GDM1 (cell line): ENCODE measurements at places on chromosomes 1 and 21.

GRCh38 chr1:217911908-217912307 is 280.8 kb downstream of the SPATA17 start:
- no peak for DNase-seq

- no peak for DNase-seq
Observed at GRCh38 chr21:26964170-26964778, 2.6 kb downstream of the ADAMTS5 start.

GRCh38 chr1:228108055-228108690 is 926 bp downstream of the MRPL55 start:
- DNase-seq = no peak

- no peak for DNase-seq
Observed at GRCh38 chr1:174726167-174726879, 273.4 kb upstream of the CACYBP start.

DNA sequence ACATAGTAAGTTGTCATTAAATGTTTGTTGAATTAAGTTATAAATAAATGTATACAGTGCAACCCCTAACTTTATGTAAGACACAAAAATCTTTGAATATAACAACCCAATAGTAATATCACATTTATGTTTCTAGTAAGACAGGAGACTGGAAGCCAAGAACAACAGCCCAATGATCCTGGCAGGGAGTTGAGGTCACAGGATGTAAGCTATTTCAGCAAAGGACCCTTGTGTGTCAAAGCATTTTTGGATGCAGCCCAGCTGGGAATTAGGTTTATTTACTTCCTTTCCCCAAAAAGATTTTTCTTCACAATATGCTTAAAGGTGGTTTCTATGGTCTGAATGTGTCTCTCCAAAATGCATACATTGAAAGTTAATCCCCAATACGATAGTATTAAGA is 34.0 kb upstream of the ABCA4 start:
- DNase-seq = no peak

- DNase-seq = no peak
Observed at GRCh38 chr1:197909384-197909783, 7.0 kb downstream of the C1orf53 start.

DNA sequence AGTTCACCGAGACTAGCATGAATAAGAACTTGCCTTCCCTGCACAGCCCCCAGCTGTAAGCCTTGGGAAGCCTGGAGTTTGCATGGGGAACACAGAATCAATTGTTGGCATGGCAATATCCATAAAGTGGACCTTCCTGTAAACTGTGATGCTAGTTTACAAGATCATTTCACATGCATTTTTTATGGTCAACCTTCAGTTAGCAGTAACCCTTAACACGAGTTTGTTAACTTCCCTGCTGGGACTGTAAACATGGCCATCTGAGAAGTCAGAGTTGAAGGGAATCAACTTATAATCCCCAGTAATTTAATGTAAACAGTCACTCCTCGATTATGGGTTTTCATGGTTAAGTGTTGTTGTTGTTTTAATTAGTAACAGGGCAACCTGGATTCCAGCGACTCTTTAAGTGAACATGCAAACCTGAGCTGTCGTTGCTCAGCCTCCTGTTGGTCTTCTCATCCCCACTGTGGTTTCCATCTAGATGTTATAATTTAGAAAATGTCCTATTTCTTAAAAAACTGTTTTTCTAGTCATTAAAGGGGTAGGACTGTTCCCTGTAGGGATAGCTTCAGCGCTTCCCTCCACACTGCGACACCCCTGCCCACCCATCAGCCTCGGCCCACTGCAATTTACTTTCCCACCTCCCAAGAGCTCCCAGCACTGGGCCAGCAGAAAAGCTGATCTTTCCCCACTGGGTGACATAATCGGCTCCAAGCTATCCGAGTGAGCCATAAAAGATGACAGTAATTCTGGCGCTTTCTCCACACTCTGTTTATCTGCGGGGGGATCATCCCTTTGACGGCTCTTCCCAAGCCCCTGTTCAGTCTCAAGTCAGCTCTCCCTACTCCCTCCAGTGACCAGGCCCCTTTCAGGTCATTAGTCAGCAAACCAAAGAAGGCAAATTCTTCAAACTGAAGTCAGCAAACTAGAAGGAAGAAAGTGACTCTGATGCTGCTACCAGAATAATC is 107.6 kb upstream of the IPO9 start:
- no peak for DNase-seq

DNA sequence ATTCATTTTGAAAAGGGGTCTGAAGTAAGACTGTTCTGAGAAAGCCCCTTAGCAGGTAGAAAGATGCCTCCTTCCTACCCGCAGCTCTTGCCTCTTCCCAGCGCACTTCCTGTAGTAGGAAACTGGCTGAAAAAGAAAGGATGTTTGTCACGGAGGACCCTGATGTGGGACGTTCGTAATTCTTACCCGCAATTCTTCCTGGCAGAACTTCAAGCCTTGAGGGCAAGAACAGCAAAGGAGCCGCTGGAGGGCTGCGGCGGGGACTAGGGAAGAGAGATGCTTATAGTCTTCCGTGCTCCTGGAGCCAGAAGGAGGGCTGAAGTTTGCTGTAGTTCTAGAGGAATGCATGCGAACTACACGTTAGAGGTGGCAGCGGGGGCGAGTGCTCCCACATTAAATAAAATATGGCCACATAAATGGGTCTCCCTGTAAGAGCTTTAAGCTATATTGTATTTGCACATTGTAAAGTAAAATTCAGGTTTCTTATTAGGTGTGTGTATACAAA is 6.3 kb downstream of the C1orf53 start:
- peak; percentile 20 for DNase-seq

- DNase-seq = peak; percentile 26
Observed at GRCh38 chr1:188782220-188782841, 1695.3 kb downstream of the BRINP3 start.

- no peak for DNase-seq
Observed at GRCh38 chr1:186873687-186874086, 44.9 kb downstream of the PLA2G4A start.

DNA sequence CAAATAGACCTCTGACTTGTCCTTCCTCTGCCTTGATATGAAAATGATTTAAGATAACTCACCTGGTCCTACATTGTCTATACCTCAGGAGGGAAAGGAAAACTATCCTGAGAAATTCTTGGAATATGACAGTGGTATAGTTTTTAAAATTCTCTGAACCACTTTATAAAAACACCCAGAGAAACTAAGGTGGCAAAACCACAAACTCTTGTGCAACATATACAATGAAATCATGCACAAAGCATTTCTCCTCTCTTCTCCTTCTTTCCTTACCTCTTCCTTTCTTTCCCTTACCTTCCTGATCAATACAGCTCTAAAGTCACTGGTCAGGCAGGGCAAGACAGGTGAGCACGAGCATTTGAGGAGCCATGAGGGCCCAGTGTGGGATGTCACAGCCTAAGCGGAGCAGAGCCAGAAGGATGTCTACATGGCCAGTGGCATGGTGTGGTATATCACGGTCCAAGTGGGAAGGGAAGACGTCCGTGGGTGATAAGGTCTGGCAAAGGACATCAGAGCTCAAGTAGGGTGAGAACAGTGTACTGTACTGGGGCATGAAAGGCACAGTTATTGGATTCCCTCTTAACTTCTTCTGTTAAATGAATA is 543.3 kb downstream of the DPYD start:
- DNase-seq = no peak

GRCh38 chr1:61853583-61853982 is 111.3 kb downstream of the PATJ start:
- DNase-seq = no peak

DNA sequence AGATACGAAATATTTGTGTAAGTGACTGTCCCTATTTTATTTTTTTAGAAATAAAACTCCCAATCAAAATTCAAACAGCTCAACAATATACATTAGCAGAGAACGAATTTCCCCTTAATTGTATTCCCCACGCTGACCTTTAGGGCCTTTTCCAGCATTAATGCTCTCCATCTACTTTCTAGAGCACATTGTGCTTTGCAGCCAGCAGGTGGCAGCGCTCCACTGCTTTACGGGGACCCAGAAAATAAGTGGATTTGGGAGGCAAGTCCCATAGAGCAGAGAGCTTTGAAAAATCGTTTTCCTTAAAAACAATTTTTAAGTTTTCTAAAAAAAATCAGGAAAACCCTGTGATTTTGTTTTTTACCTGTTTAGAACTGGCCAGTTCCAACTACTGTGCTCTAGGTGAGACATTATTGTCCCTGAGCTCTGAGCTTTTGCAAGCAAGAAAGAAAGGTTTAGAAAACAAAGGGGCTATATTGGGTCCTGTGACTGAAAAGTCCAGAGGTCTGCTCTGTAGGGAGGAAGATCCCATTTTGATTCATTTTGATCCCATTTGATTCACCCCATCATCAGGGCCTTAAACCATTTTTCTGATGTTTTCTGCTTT is 144.4 kb upstream of the ZNF644 start:
- DNase-seq = peak; percentile 3

- no peak for DNase-seq
Observed at GRCh38 chr1:39452081-39452480, 39.4 kb upstream of the BMP8A start.

DNA sequence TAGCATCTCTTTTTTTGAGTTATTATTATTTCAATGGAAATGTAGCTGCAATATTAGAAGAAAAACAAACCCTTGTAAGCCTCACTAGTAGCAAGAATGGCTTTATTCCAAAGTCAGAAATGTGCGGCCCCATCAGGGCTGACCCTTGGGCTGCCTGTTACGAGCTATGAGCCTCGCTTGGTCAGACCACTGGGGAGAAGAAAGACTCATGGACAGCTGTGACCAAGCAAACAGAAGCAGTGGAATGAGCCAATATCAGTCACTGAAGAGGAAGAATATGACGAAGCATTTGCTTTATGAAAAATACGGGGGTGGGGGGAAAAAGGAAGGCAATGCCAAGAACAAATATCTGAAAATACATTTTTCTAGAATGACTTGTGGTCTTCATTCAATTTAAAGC is 504.5 kb downstream of the LMO4 start:
- DNase-seq = no peak

GRCh38 chr1:27406362-27406680 is 13.9 kb downstream of the GPR3 start:
- DNase-seq = no peak

DNA sequence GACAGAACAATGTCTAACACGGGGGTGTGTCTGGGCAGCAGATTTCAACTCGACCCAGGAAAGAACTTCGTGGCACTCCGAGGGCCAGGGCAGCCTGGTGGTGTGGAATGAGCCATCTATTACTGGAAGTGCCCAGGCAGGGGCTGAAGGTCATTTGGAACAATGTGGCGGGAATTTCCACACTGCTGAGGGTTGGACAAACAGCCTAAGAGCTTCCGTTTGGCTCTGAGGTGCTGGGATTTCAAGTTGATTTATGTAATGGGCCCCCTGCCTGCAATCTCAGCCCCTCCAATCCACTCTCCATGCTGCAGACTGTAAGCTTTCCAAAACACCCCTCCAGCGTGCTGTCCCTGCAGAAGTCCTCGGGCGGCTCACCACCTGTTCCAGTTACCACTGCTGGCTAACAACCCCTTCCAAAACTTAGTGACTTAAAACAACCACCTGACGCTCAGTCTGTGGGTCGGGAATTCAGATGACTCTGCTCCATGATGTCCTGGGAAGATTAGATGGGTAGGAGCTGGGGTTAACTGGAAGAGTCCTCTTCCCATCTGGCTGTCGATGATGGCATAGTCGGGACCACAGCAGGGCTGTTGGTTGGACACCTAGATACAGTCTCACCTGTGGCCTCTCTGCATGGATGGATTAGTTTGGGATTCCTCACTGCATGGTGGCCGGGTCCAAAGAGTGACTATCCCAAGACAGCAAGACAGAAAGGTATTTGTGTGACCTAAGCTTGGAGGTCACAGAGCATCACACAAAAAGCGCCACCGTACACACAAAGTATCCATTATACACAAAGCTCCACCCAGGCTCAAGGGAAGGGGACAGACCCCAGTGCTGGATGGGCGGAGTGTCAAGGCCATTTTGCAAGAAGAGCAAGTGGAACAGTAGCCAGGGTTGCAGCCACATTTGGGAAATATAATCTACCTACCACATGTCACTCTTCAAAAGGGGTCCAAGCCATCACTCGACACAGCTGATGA is 89.7 kb upstream of the IFFO2 start:
- no peak for DNase-seq

DNA sequence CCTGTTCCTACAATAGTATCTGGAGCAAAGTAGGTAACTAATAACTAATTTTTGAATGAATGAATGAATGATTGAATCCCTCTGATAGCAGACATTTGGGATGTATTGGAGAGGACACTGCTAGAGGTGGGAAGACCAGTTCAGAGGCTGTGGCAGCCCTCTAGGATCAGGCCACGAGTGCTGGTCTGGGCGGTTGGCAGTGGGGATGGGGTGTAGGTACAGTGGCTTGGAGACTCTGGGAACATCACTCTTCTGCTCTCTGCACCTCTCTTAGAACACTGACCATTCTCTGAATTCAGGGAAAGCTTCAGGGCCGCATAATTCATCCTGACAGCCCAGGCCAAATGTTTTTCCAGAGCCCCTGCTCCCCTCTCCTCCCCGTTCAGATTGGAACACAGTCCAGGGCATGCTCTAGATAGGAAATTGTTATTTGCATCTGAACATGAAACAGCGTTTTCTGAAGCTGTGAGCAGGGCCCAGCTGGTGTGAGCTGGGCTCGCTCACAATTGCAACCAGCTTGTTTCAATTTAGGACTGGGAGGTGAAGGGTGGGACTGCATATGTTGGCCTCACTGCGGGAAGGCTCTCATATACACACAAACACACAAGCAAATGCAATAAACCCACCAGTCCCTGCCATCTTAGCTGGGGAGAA is 253.1 kb upstream of the USP24 start:
- DNase-seq = no peak

DNA sequence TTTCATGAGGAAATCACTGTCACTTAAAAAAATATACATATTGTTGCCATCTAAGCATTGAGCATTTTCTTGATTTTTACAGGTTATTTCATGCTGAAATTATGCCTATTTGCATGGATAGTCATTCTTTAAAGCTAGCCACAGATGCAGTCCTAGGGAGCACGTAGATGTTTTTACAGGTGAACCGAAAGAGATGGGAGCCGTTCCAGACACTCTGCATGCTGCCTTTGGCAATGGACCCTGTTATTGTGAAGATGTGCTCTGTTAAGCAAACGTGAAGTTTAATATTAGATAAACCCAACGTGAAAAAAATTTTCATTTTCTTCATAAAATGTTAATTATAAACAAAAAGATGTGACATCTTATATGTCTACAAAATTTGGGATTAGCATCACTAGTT is 7.1 kb downstream of the PROX1 start:
- no peak for DNase-seq

- no peak for DNase-seq
Observed at GRCh38 chr1:186871784-186872183, 43.0 kb downstream of the PLA2G4A start.

DNA sequence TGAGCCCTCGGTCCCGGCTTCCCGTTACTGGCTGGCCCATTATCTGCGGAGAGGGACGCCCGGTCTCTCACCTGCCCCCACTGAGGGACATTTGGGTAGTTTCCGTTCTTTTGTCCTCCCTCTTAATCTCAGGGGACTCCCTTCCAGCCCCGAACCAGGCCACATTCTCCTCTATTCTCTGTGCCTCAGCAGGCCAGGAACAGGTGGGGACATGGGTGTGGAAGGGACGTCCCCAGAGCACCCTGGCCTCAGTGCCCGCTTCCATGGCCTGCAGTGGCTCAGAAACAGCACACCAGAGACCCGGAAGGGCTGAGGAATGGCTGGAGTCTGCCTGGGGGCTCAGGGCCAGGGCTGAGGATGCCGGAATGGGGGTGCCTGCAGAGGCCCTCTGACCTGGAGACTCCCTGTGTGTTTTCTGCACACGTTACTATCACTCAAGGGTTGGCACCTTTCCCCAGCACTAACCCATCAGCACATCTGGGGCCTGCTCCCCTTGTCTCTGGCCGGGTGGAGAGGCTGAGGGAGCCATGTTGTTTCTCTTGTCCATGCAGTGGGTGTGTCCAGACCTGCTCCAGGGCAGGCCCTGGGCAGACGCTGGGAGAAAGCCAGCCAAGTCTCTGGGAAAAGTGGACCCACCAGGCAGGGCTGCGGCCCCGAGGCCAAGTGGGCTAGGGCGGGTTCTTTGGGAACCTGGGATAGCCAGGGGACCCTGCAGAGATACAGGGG is 10.0 kb upstream of the DNMT3L start:
- no peak for DNase-seq
